ENCODE measurements at places on chromosomes 5 and 9.

GRCh38 chr5:74540622-74541021 lies 99.9 kb downstream of the ENC1 start:
- no peak for DNase-seq

- no peak for DNase-seq
Observed at GRCh38 chr9:129394061-129394885, 216.2 kb upstream of the IER5L start.

- no peak for DNase-seq
Observed at GRCh38 chr5:39412721-39413394, 11.9 kb downstream of the DAB2 start.

- DNase-seq = no peak
Observed at GRCh38 chr9:28832168-28832770, 1259.0 kb upstream of the C9orf72 start.

DNA sequence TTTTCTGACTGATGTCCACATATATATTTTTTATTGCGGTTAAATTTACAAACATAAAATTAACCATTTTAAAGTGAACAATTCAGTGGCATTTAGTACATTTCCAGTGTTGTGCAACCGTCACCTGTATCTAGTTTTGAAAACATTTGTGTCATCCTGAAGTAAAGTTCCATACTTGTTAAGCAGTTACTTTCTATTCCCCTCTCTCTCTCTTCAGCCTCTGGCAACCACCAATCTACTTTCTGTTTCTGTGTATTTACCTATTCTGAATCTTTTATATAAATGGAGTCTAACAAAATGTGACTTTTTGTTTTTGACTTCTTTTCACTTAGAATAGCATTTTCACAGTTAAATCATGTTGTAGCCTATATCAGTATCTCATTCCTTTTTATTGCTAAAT lies 480.1 kb upstream of the SMARCA2 start:
- no peak for DNase-seq

GRCh38 chr5:181173420-181174342 lies 26.3 kb downstream of the OR2V2 start:
- DNase-seq = peak; percentile 96

GRCh38 chr9:25703701-25704357 lies 25.6 kb upstream of the TUSC1 start:
- DNase-seq = peak; percentile 26

- DNase-seq = no peak
Observed at GRCh38 chr5:143401227-143402016, 2.1 kb downstream of the NR3C1 start.

GRCh38 chr5:34751807-34752736 lies 86.9 kb upstream of the TTC23L start:
- DNase-seq = no peak

DNA sequence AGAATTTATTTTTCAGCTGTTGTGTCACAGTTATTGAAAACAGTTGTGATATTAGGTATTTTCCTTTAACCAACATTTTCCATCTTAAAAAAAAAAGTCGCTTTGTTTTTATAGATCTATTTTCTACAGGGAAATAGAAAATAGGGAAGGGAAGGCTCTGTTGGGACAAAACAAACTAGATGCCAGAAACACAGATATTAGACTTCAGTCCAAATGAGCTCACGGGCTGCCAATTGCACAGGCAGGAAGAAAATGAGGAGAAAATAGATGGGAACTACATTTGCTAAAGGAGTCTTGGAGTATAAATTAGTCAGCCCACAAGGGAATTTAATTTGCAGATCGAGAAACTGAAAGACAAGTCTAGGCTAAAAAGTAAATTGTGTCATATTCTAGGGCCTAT lies 21.4 kb upstream of the ISOC1 start:
- no peak for DNase-seq
